H9 (cell line): ENCODE measurements at places on chromosomes 7 and 10. TPM values are rescaled to one million over a fixed set of nuclear protein-coding genes. Genes with fewer than 3 reads are reported as not detected.
A peak's percentile ranks its signal among the peaks of the same experiment; 100 is the strongest.

- no peak overlapping the region for H3K4me3 ChIP-seq
- no peak overlapping the region for H3K27ac ChIP-seq
- no peak for DNase-seq
- H3K27me3 ChIP-seq = no peaks in the 10 kb centered on the region
- H3K4me1 ChIP-seq = no peaks in the 10 kb centered on the region
- peaks cover 8% of the 10 kb centered on the region; the same call in 1 of the 2 replicates for H3K36me3 ChIP-seq
Measured at GRCh38 chr10:72008096-72008981, 44.1 kb downstream of the CHST3 start.

- H3K27me3 ChIP-seq = no peaks in the 10 kb centered on the region
- H3K27ac ChIP-seq = no peak overlapping the region
- no peak for DNase-seq
Measured at GRCh38 chr10:124266468-124267230, 152.1 kb downstream of the OAT start.

DNA sequence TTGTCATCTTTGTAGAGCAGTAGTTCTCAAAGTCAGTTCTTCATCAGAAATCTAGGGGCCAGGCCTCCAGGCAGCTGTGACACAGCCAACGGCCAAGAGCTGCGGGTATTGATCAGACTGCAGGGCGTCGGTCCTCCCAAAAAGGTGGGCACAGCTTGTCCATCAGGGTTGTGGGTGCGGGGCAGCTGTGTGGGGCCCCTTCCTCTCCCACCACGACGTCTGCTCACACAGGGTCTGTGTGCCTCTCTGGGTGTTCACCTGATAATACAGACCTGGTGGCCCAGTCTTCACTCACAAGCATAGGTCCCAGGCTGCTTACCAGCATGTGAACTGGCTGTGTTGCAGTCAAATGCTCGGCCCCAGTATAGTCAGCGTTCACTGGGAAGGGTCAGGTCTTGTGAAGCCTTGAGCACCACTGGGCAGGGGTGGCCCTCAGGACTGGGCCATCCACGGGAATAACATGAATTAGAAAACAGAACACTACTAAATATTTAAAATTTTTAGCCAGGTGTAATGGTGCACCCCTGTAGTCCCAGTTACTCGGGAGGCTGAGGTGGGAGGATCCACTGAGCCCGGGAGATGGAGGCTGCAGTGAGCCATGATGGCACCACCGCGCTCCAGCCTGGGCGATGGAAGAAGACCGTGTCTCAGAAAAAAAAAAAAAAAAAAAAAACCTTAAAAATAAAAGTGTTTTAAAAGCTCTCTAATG lies 102.8 kb upstream of the DIP2C start:
- peak; percentile 22 for DNase-seq
- H3K4me3 ChIP-seq = no peak overlapping the region
- peaks cover 17% of the 10 kb centered on the region for H3K36me3 ChIP-seq
- H3K4me1 ChIP-seq = no peaks in the 10 kb centered on the region

GRCh38 chr7:116672596-116673456 lies 830 bp downstream of the MET start:
- no peaks in the 10 kb centered on the region; the same call in 1 of the 2 replicates for H3K27me3 ChIP-seq
- no peaks in the 10 kb centered on the region for H3K4me1 ChIP-seq
- H3K36me3 ChIP-seq = no peaks in the 10 kb centered on the region
- H3K27ac ChIP-seq = no peak overlapping the region
- H3K4me3 ChIP-seq = peak overlapping the region; percentile 93
- DNase-seq = peak; percentile 37

- no peaks in the 10 kb centered on the region for H3K4me1 ChIP-seq
- H3K4me3 ChIP-seq = no peak overlapping the region
- no peaks in the 10 kb centered on the region for H3K36me3 ChIP-seq
Measured at GRCh38 chr7:83947260-83947659, 247.3 kb downstream of the SEMA3A start.

Gene PON3
- total RNA-seq = not detected in 2 replicates

DNA sequence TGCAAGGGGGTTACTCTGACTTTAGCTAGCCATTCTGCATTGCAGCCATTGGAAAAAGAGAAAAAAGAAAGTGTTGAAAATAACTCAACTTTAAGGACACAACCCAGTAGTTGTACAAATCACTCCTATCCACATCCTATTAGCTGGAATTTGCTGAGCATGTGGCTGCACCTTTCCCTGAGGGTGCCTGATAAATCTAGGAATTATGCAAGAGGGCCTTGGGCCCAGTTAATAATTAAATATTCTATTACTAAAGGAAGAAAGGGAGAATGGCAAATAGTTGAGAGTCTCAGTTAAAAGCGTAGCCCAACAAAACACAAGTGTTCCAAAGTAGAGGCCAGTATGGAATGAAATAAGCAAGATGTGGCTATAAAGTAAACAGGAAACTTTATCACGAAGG lies 200.9 kb upstream of the CNTNAP2 start:
- no peak for DNase-seq
- H3K4me1 ChIP-seq = no peaks in the 10 kb centered on the region
- H3K27ac ChIP-seq = no peak overlapping the region
- H3K36me3 ChIP-seq = no peaks in the 10 kb centered on the region
- no peak overlapping the region for H3K4me3 ChIP-seq

DNA sequence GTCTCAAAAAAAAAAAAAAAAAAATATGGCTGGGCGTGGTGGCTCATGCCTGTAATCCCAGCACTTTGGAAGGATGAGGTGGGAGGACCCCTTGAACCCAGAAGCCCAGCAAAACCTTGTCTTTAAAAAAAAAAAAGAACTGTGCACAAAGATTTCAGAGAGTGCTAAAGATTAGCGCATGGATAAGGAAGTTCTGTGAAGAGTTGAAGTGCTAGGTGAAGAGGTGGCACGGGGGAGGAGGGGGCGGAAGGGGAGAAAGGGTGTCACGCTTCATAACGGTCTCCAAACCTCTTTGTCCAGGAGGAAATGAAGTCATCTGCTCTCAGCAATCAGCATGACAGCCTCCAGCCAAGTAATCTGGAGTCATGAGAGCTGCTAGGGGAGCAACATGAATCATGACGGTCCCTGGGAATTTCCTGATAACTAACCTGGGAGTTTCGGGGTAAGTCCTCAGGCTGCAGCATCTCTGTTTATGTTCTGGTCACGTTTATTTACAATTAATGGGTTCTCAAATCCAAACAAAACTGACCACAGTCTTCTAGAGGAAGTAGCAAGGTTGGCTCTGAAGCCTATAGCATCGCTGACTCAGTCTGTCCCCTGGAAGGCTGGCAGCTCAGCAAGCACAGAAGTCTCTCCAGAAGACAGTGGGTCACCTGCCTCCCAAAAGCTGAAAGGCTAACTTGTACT lies 1.9 kb upstream of the PLAU start:
- H3K27ac ChIP-seq = no peak overlapping the region
- H3K27me3 ChIP-seq = no peaks in the 10 kb centered on the region; the same call in 1 of the 2 replicates
- H3K36me3 ChIP-seq = peaks cover 4% of the 10 kb centered on the region
- H3K4me1 ChIP-seq = peaks cover 9% of the 10 kb centered on the region
- H3K4me3 ChIP-seq = no peak overlapping the region
- no peak for DNase-seq

DNA sequence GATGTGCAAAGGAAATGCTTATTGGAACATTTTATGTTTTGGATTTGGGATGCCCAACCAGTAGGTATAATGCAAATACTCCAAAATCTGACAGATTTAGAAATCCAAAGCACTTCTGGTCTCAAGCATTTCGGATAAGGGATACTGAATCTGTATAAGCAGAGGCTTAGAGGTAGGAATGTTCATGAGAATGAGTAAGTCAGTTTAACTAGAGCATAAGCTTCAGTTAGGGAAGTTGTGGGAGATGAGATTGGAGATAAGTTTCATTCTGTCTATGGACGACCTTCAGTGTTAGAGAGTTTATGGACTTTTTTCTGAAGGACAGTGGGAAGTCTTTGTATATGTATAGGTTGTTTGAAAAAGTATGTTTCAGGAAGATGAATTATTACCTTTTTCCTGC lies 10.4 kb downstream of the TAX1BP1 start:
- H3K4me3 ChIP-seq = no peak overlapping the region
- H3K36me3 ChIP-seq = no peaks in the 10 kb centered on the region; the same call in 2 of the 3 replicates
- H3K4me1 ChIP-seq = no peaks in the 10 kb centered on the region
- H3K27ac ChIP-seq = no peak overlapping the region
- no peaks in the 10 kb centered on the region for H3K27me3 ChIP-seq

Gene MYO3A
- total RNA-seq = 4.3 and 4.9 TPM in 2 replicates

DNA sequence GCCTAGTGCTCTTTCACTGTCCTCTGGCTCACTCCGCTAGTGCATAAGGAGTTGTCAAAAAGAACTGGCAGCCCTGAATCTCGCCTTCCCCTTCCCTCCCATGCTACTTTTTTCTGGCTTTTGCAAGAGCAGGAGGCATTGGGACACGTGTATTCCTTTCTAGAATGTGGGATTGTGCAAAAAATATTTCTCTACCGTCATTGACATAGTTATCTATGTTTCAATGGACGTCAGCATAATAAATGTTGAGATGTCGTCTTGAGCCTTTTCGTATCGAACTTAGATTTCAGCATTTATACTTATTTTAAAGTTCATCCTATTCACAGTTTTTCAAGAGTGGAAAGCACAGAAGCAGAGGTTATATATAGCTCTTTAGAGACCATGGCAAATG lies 727 bp downstream of the ING3 start:
- H3K4me3 ChIP-seq = peak overlapping the region; percentile 81
- peaks cover 28% of the 10 kb centered on the region for H3K36me3 ChIP-seq
- H3K4me1 ChIP-seq = no peaks in the 10 kb centered on the region; the same call in 1 of the 2 replicates
- DNase-seq = no peak

GRCh38 chr10:77279207-77279606 lies 358.4 kb downstream of the KCNMA1 start:
- peaks cover 5% of the 10 kb centered on the region; the same call in 1 of the 2 replicates for H3K4me1 ChIP-seq
- DNase-seq = no peak
- H3K27ac ChIP-seq = no peak overlapping the region
- no peaks in the 10 kb centered on the region for H3K36me3 ChIP-seq
- H3K27me3 ChIP-seq = no peaks in the 10 kb centered on the region

GRCh38 chr7:99027241-99027640 lies 116.7 kb downstream of the SMURF1 start:
- DNase-seq = no peak
- no peak overlapping the region for H3K4me3 ChIP-seq
- peaks cover 22% of the 10 kb centered on the region; the same call in 2 of the 3 replicates for H3K36me3 ChIP-seq
- H3K27me3 ChIP-seq = no peaks in the 10 kb centered on the region
- no peak overlapping the region for H3K27ac ChIP-seq
- H3K4me1 ChIP-seq = no peaks in the 10 kb centered on the region

Gene GCK
- total RNA-seq = 0.90 and 0.98 TPM in 2 replicates

Gene CYP2W1
- total RNA-seq = not detected in 2 replicates

Gene HOXA6
- total RNA-seq = not detected in 2 replicates

DNA sequence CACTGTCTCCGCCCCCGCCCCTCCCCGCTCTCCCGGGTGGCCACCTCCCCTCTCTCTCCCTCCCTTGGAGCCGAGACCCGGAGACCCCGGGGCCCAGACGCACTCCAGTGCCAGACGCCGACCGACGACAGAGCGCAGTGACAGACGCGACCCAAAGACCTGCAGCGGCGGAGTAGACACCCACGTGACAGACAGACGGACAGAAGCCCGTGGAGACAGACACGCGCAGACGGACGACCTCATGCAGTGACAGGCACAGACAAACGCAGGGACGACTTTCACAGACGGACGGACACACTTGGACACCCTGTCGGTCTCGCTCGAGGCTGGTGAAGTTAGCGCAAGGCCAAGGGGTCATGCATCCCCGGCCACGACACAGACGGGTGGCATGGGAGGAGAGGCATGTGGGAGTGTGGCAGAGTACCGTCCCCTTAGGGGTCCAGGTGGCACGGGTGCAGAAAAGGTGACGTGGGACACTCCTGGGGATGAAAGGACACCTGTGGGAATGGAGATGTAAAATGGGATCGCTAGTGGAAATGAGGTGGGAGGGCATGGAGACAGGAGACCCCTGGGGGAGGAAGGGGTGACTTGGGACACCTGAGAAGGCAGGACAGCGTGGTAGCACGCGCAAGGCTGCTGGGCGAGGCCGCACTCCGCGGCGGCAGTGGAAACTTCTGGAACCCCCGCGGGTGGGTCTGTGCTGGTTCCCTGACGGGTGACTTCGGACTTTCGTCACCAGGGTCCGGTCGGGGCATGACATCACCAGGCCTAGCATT lies 456 bp upstream of the ACHE start:
- DNase-seq = peak; percentile 73
- H3K36me3 ChIP-seq = no peaks in the 10 kb centered on the region
- H3K4me3 ChIP-seq = peak overlapping the region; percentile 68
- H3K27ac ChIP-seq = no peak overlapping the region
